ENCODE measurements at places on chromosomes 3 and 15.

DNA sequence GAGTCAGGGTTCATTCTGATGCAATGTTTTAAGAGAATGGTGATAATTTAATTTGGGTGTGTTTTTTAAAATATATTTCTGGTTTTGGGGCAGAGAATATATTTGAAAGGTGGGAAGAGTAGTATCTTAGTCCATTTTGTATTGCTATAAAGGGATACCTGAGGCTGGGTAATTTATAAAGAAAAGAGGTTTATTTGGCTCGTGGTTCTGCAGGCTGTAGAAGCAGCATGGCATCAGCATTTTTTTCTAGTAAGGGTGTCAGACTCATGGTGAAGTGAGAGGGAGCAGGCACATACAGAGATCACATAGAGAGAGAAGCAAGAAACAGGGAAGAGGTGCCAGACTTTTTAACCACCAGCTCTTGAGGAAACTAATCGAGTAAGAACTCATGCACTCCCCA lies 152.7 kb downstream of the SHOX2 start:
- no peak for DNase-seq

- DNase-seq: no peak
Observed at GRCh38 chr3:40739971-40740370, 215.2 kb downstream of the ZNF621 start.

DNA sequence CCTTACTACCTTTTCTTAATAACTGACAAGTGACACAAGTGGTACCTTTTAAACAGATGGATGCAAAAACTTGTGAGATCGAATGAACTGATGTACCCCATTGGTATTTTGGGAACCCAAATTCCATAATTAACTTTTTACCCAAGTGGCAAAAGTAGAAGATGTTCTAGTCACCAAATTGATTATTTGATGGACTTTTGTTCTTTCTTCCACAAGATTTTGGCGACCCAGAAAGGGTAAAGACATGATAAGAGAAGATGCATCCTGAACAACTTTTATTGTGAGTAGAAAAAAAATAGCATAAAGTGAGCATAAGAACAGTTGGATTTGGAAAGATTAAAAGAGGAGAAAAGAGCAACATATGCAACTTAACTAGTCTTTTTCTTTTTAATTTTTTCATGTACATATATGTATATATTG lies 159.5 kb downstream of the TIGIT start:
- no peak for DNase-seq

- DNase-seq: peak; percentile 44
Observed at GRCh38 chr15:59997070-59997701, 6.9 kb upstream of the FOXB1 start.

DNA sequence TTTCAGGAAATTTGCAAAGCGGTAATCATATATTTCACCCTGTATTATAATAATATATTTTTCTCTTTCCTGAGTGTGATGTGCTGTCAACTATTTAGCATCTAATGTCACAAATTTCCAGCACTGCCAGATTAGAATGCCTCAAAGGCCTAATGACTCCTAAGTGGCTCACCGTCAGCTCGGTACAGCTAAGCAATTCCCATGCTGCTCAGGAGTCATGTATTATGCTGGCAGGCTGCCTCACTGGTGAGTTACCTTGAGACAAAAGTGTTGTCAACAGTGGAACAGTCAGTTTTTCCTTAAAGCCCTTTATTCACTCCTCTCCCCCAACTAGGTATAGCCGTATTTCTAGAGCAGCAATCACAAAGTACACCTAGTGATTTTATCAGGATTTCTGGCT lies 83.6 kb downstream of the NSUN3 start:
- no peak for DNase-seq

DNA sequence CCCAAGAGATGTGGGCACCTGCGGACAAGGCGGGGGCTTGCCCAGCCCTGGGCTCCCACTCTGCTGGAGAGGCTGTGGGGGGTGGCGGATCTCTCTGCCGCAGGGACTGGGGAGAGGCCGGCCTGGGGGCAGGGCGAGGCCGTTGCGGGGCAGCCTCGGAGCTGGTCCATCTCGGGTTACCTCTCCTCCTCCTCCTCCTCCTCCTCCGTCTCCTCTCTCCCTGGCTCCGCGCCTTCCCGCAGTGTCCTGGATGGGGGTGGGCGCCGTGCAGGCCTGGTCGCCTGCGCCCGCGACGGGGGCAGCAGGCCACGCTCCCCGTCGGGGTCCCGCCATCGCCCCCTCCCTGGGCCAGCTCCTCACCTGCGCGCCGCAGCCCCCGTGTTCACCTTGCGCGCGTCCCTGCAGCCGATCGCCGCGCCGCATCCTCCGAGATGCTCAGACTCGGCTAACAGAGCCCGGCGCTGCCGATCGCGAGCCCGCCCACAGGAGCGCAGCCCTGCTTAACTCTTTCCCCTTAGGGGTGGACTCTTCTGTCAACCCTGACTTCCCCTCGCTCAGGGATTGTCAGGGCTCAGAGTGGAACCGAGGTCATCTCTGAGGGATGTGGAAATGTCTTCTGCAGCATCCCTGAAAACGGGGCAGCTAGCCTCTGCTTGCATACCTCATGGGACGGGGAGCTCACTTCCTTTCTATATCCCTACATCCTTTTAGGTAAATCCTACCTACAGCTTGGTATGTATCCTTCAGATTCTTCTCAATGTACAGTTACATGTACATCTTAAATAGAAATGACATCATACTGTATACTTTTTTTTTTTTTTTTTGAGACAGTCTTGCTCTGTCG lies at the start of gene PRRT3:
PRRT3 (minus strand) TSS at position 447 of the 844 bp plus-strand sequence. CDS start 2,293 bp downstream, outside the sequence.
- peak; percentile 54 for DNase-seq
